ENCODE measurements at places on chromosomes 12 and 14. TPM values are rescaled to one million over a fixed set of nuclear protein-coding genes. Genes with fewer than 3 reads are reported as not detected.

- no peak for DNase-seq
Measured at GRCh38 chr12:132772606-132773005, 11.0 kb upstream of the ANKLE2 start.

The NAV3 gene
- total RNA-seq, result 70.5 TPM

The AMDHD1 gene
- 0.16 TPM for total RNA-seq

The SLC5A8 gene
- total RNA-seq, result not detected

The MGAT4C gene
- not detected for total RNA-seq

The ASB2 gene
- 8.9 TPM for total RNA-seq

DNA sequence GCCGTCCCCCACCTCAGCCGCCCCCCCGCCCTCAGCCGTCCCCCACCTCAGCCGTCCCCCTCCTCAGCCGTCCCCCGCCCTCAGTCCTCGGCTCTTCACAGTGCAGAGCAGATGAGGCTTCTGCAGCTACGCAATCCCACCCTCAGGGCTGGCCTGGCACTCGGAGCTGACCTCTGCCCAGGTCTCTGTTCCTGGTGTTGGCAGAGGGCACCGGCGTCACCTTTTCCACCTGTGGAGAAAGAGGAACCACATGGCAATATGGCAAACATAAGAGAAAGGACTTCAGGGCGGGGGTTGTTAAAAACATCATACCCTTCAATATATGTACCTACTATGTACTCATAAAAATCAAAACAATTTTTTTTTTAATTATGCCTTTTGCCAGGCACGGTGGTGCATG, 45.8 kb downstream of the MLXIP start:
- no peak for DNase-seq

- DNase-seq, result no peak
Measured at GRCh38 chr12:92654929-92655328, 47.9 kb upstream of the PLEKHG7 start.

DNA sequence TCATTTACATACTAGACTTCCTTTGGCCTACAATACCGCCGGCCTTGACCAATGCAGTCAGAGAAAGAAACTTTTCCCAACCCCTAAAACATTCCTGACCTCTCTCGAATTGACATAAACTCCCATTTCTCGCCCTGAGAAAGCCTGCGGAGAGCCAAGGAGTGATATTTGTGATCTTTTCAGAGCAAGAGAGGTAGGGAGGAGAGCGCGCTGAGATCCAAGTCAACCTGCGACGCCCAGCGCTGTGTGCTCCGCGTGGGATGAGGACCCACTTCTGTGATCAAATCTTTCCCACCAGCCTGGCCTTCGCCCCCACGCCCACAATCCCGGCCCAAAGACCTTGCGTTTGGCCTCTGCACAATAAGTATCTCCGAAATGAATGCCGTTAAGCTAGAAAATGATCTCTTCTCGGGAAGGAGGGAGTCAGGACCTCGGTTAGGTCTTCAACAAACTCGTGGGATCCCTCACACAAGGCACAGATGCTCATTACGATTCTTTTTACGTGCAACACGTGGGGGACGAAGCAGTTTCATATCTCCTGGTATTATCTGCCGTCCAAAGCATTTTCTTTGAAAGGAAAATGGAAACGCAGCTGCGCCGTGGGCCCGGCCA, 6.3 kb upstream of the NPAS3 start:
- DNase-seq, result no peak

The GPRC5D gene
- not detected for total RNA-seq

The KRT71 gene
- not detected for total RNA-seq

GRCh38 chr14:105050551-105050897, 14.7 kb downstream of the GPR132 start:
- peak; percentile 67 for DNase-seq

The INHBE gene
- total RNA-seq, result 12.2 TPM

GRCh38 chr14:38286452-38286851, 30.6 kb upstream of the CLEC14A start:
- DNase-seq, result no peak

The PDE3A gene
- total RNA-seq, result 0.29 TPM

Data from myocyte (in vitro differentiated cells).